ENCODE measurements at places on chromosomes 13 and 19.

DNA sequence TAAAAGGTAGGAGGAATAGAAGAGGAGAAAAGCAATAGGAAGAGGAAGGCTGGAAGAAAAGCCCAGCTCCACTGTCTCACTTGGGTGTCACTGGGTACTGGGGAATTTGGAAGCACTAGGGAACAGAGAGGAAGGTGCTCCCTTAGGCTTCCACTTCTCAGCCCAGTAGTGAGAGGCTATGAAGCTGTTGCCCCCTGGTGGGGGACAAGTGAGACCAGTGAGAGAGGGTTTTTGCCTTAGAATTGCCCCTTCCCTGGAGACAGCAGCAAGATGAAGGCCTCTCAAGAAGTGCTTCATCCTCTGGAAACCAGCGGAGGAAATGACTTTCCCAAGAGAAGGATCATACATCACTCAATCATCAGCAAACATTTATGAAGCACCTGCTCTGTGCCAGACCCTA lies 4.7 kb upstream of the ZNF606 start:
- no peak for DNase-seq

DNA sequence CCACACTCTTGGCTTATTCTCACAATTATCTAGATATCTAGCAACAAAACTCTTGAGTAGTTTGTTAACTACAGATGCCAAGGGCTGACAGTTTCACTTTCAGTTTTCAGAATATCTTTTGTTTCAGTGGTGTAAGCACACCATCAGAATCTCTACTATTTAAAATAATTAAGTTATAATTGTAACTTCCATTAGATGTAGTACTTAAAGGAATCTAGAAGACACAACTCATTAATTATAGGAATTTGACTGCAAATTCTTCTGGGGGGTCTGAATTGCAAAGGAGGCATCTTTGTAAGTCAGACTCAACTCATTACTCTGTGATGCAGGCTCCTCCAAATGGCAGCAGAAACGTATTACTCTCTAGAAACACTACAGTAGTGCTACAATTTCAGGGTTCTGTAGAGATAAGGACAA lies 44.9 kb upstream of the USPL1 start:
- peak; percentile 15 for DNase-seq

GRCh38 chr19:47414469-47414868 lies 4.9 kb downstream of the MEIS3 start:
- DNase-seq = peak; percentile 52

DNA sequence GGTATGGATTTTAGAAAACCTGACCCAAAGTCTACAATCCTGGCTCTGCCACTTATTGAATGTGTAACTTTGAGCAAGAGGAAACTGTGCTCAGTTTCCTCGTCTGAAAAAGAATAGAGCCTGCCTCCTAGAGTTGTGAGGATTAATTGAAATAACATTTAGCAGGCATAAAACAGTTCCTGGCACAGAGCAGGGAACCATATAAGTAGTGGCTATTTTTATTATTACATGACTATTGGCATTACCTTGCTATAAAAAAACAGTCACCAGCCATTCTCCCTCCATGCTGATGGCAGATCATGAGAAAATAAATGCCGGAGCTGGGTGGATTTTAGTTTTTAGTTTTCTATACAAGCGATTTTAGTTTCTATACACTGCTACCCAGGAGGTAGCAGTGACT lies 5.8 kb downstream of the DOCK9 start:
- DNase-seq = no peak

DNA sequence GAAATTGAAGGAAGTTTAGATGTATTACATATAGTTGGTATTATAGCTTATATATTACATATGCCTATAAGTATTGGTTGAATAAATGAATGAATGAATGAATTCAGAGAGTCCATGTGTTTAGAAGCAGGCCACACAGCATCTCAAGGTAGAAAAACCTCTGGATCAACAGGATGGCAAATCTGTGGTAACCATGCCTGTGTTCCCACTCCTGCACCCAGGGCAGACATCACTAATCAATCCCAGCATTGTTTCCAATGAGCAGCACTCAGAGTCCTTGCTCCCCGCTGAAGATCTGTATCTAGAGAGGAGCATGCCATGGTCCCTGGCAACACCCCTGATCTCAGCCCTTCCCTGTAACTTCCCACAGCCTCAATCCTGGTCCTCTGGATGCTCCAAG lies 944 bp downstream of the CEACAM19 start:
- DNase-seq = no peak

DNA sequence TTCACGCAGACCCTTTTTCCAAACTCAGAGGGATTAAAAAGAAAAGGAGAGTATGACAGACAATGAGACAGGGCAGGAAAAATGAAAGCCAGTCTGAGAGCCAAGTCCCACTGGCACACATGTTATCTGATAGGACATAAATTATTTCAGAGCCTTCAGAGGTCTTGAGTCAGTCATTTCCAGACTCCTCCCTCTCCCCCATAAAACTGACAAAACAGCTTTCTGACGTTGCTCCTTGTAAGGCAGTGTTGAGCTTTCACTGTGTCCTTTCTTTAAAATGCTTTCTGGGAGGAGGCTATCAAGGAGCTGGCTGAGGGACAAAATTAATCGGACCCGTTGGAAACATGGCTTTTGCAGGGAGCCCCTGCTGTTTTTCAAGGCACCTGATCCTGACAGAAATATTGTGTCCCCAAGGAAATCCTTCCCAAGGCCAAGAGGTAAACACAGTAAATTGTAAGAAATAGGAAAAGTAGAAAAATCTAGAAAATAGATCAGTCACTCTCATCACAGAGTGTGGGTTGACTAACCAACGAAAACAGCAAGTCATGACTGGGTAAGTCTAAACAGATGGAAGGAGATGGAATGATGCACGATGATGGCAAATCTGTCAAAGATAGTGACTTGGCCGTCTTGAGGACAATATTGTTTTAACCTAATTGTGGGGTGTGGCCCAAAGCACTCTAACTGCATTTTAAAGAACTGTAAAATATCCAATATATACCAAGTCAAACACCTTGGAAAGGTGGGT lies 89.7 kb downstream of the DCT start:
- no peak for DNase-seq

DNA sequence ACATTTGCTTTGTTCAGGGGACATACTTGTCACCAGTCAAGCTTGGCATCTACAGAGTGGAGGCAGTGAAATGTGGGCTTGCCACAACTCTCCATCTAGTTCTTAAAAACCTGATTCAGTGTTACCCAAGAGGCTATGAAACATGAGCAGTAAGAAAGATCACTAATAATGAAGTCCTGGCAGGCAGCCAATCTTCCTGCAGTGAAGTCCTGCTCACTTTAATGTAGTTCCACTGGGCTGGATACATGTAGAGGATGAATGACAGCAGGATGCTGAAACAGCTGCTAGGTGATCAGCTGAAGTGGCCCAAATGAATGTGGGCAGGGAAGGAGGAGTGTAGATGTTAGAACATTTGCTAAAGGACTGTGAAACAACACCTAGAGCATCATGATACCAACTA lies 1213.1 kb downstream of the OLFM4 start:
- peak; percentile 12 for DNase-seq

- DNase-seq = peak; percentile 53
Measured at GRCh38 chr13:69565334-69565733, 542.3 kb upstream of the ATXN8OS start.

DNA sequence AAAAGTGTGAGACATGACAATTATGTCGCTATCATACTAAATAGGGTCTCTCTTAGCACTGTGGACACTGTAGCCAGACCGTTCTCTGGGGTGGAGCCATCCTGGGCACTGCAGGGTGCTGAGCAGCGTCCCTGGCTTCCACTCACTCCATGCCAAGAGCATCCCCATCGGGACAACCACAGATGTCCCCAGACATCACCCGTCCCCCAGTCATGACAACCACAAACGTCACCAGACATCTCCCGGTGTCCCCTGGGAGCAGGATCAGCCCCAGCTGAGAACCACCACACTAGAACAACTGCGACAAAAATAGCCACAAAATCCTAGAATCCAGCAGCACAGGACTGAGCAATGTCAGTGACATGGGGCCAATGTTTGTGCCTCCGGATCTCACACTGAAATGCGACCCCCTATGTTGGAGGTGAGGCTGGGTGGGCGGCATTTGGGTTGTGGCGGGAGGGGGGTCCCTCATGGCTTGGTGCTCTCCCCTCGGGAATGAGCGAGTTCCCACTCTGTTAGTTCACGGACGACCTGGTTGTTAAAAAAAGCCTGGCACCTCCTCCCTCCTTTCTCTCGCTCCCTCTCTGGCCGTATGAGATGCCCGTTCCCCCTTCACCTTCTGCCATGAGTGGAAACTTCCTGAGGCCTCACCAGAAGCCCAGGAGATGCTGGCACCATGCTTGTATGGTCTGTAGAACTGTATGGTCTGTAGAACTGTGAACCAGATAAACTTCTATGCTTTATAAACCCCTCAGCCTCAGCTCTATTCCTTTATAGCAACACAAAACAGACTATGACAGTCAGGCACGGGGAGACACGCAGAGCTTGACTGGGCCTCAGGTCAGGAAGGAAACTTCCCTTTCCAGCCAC lies 93.9 kb downstream of the GADD45B start:
- no peak for DNase-seq

DNA sequence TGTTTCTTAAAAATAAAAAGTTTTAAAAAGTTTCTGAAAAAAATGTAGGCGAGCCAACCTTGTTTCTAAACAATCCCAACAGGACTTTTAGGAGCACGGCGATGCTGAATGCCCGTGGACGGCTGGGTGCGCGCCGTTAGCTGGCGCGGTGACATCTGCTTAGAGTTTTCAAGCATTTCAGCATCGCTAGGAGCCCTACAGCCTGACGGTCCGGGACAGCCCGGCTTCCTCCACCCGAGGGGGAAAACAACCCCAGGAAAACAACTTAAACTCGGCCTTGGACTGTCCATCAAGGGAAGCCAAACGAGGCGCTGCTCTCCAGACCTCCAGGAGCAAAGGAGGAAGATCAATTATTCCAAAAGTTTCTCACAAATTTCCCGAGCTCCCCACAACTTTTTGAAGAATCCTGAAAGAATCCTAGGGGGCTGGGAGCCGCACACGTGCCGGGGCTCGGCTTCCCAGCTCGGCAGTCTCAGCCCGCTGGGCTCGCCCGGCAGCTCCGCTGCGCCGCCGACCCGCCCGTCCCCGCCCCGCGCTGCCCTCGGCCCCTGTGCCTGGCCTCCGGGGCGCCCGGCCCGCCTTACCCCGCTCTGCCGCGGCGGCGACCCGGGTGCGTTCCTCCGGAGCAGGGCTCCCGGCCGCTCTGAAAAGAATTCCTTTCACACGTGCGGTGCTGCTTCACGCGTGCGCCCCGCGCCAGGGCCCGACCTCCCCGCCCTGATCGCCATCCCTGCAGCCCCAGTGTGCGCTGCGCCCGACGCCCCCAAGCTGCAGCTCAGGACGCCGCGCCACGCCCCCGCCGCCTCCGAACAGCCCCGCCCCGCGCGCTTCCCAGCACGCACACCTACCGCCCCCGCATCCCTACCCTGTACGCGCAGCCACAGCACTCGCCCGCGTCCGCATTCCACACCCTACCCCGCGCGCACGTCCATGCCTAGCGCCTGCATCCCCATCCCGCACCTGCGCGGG lies at the start of gene GJA3:
Gene GJA3, minus strand, starts transcription at position 747 of the 969 bp plus-strand sequence. CDS start 17,764 bp downstream, outside the sequence.
- peak; percentile 81 for DNase-seq

DNA sequence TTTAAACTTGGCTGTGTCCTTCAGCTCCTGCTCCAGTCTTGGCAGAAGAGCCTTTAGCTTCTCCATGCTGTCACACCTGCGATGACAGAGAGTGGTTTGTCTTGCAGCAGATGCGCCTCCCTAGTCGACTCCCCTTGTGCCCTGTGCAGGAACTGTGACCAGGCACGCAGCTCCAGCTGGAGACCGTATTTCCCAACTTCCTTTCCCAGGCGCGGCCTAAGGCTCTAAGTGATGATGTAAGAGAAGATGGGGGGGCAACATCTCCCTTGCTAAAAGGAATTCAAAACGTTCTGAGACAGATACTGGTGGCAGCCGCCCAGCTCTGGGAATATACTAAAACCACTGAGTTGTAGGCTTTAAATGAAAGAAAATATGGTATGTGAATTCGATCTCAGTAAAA lies 16.3 kb downstream of the DCUN1D2 start:
- DNase-seq = no peak

DNA sequence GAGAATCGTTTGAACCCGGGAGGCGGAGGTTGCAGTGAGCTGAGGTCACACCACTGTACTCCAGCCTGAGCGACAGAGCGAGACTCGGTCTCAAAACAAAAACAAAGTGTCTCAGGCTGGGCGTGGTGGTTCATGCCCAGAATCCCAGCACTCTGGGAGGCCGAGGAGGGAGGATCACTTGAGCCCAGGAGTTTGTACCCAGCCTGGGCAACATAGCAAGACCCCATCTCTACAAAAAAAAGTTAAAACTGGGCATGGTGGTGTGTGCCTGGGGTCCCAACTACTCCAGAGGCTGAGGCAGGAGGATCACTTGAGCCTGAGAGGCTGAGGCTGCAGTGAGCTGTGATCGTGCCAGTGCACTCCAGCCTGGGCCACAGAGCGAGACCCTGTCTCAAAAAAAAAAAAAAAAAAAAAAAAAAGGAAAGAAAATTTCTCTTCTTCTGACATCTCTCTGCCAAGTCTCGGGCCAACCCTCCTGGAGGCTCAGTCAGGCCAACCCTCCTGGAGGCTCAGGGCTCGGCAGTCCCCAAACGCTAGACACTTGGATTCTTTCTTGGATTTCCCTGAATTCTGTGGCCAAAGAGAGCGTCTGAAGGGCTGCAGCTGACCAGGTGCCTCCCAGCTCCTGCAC lies 26.3 kb downstream of the ARID3A start:
- no peak for DNase-seq

- no peak for DNase-seq
Measured at GRCh38 chr13:60788156-60788829, 391.3 kb downstream of the TDRD3 start.

- no peak for DNase-seq
Measured at GRCh38 chr19:3367628-3368440, 1.5 kb downstream of the NFIC start.

- no peak for DNase-seq
Measured at GRCh38 chr13:52411629-52412028, 5.7 kb upstream of the THSD1 start.

DNA sequence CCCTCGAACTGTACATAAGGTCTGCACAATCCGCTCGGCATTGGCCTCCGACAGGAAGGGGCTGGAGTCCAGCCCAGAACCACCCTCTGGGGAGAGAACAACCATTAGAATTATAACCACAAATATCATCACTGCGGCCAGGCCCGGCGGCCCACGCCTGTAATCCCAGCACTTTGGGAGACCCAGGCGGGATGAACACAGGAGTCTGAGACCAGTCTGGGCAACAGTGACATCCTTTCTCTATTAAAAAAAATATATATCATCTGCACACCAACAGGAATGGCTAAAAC lies 11.4 kb downstream of the COQ8B start:
- no peak for DNase-seq

- DNase-seq = no peak
Measured at GRCh38 chr19:10037809-10038208, 24.5 kb downstream of the RDH8 start.

GRCh38 chr13:53073711-53074110 lies 45.1 kb downstream of the OLFM4 start:
- DNase-seq = no peak

- DNase-seq = no peak
Measured at GRCh38 chr19:51739466-51740213, 12.0 kb downstream of the FPR1 start.

DNA sequence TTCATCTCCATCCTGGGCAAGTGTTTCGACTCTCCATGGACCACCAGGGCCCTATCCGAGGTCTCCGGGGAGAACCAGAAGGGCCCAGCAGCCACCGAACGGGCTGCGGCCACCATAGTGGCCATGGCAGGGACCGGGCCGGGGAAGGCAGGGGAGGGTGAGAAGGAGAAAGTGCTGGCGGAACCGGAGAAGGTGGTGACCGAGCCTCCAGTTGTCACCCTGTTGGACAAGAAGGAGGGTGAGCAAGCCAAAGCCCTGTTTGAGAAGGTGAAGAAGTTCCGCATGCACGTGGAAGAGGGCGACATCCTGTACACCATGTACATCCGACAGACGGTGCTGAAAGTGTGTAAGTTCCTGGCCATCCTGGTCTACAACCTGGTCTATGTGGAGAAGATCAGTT lies 4.7 kb upstream of the MAP2K7 start:
- DNase-seq = no peak

All from iPS-NIHi11 (cell line).